ENCODE measurements at places on chromosomes 11 and 22. TPM values are rescaled to one million over a fixed set of nuclear protein-coding genes. Genes with fewer than 3 reads are reported as not detected.

DNA sequence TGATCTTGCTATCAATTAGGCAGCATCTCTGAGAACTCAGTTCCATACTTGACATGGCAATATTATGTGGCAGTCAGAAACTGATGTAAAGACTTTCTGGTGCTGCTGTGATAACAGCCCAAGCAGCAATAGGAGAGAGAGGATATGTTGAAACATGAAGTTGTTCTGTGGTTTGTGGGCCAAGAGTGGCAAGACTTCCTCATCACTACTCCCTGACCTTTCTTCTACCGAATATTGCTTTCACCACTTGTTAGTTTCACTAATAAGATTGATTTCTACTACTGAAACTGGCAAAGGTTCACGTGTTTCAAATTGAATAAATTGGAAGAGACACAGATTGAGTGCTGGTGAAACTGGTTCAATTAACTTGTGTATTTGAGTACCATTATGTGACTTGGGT is 852.6 kb upstream of the RAG2 start:
- no peak for DNase-seq

DNA sequence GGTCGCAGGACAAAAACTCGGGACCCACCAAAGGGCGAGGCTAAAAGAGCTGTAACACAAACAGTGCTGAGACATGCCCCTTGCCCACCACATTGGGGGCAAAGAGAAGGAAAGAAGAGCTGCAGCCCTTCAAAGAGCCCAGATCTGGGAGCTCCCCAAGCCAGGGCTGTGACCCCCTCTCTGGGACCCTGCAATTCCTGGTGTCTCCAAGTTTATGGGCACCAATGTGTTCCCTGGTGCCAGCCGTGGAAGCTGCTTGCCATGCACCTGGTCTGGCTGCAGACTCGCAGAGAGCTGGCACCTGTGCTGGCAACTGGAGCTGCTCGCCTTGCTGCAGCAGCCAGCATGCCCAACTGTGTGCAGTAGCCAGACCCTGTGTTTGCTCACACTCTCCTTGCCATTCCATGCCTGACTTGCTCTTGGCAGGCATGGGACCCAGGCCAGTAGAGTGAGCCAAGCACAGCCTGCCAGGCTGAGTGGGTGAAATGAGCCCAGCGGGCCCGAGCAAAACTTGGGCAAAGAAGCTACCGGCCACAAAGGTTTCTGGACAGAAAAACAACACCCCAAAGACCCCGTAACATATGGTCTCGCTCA is 16.0 kb downstream of the RRP8 start:
- no peak for DNase-seq

- peak; percentile 9 for DNase-seq
Observed at GRCh38 chr11:128246364-128246801, 341.0 kb downstream of the ETS1 start.

Gene NOX4
- 3.3 TPM for total RNA-seq

DNA sequence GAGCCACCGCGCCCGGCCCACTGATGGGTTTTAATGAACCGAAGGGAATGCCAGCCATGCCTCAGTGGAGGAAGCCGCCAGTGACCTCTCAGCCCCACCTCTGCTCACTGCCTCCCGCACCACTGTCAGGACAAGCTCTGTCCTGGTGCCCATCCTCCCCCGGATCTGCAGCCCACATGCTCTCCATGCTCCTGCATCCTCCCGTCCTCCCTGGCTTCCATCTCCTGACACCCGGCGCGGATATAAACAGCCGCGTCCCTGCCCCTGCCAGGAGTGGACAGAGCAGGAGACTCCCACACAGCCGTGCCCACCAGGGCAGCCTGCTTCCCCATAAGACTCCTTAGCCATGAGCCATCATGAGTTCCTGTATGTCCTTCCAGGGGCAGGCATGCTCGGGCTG is 26.9 kb downstream of the MACROD1 start:
- DNase-seq = no peak

Measured in neural progenitor cell (in vitro differentiated cells).